ENCODE measurements at places on chromosomes 12 and 14.
A peak's percentile ranks its signal among the peaks of the same experiment; 100 is the strongest.

- DNase-seq = no peak
Observed at GRCh38 chr12:103665971-103666370, 78.9 kb downstream of the STAB2 start.

GRCh38 chr14:77612011-77612620, 4.3 kb downstream of the SPTLC2 start:
- no peak for DNase-seq

DNA sequence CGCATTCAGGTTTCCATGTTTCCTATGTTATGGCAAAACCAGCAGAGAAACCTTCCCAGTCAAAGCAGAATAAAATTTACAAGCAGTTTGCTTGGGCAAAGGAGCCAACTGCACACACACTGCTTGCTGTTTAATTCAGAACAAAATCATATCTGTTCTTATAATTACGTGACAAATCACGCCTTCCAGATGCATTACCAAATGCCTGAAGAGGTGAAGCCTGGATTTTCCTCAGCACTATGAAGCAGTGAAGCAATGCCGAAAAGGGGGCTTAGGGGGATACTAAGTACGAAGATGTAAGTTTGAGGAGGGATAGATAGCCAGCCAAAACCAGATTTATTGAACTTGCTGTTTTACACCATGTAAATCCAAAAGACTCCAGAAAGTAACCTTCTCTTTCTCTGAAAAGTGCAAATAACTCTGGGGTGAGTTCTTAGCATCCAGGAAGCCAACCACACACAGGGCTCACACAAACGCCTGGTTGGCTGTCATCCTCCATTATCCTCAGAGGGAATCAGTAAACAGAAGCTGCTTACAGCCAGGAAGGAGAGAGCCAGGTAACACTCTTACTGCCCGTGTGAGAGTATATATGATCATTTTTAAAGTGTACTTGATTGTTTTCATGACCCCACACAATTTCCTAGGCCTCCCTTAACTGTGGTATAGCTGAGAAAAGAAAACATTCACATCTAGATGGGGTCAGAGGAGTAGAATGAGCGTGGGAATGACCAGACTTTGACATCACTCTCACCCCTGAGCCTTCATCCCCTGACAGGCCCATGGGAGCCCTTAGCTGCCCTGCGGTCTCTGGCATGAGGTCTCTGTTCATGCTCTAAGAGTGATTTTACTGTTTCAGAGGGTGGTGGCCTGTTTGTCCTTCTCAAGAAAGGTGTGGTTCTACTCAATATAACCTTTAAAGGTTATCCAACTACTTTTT, 442.5 kb downstream of the EGLN3 start:
- no peak for DNase-seq

DNA sequence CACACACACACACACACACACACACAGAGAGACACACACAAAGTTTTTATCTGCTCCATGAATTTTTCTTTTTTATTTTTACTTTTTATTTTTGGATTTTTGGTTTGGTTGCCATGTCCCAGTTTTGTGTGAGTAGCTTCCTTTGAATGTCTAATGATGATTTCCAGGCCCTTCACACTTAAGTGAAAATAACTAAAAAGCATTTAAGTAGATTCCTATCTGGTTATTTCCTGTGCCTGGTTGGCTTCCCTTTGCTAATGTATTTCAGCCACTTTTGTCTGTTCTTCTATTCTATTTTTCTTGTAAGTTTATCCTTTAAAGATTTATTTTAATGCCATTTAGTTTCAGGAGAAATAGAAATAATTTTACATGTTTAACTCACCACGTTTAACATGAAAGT, 755.4 kb downstream of the SLC6A15 start:
- DNase-seq = no peak

- DNase-seq = no peak
Observed at GRCh38 chr12:32671930-32672780, 6.9 kb upstream of the DNM1L start.

- no peak for DNase-seq
Observed at GRCh38 chr12:38689704-38690103, 215.7 kb downstream of the CPNE8 start.

DNA sequence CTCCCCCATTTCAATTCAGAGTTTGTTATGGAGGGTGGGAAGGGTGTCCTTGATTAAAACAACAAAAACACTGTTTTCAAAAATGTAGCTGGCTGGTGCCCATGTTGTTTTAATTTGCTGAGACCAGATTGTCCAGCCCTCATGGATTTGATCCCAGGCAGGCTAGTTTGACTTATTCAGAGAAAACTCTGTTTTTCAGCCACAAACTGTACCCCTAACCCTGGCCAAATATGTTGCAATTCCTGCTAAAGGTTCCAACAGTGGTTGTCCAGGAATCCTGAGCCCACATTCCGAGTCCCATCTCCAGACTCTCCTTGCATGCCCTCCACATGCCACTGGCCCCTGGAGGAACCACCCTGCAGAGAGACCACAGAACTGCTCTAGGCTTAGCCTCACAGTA, 36.0 kb downstream of the MAP1LC3B2 start:
- no peak for DNase-seq

DNA sequence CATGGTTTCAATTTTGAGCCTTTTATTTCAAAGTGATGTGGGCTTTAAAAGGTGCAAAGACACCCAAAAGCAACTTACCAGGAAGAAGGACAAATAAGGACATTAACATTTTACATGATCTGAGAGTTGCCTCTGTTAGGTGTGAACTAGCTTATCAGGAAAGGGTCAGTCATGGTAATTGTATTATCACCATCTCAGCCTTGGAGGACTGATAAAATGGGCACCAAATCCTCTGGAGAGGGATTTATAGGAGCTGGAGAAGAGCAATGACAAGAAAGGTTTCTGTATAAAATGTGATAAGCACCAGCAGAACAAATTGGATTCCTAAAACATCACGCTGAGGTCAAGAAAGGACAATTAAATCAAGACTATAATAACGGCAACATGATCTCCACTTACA, 217.7 kb upstream of the PRICKLE1 start:
- no peak for DNase-seq

- DNase-seq = no peak
Observed at GRCh38 chr14:62015243-62015642, 253.0 kb downstream of the SNAPC1 start.

DNA sequence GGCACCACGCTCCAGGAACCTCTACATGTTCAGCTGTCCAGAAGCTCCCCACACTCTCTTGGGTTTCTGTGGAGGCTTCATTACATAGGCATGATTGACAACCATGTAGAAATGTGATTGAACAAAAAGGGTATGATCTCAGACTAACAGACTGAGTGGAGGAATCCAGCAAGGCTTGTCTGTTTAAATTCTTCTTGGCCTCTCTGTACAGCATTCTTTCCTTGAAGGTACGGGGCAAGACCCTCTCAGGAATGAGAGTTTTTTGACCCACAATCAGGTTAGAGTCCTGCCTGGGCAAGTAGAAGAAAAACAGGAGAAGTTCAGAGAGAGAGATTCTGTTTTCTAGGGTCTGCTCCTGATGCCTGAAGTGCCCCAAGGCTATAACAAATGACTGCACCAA, 40.9 kb downstream of the SRGAP1 start:
- no peak for DNase-seq

- no peak for DNase-seq
Observed at GRCh38 chr14:64838656-64839055, 41.1 kb downstream of the SPTB start.

DNA sequence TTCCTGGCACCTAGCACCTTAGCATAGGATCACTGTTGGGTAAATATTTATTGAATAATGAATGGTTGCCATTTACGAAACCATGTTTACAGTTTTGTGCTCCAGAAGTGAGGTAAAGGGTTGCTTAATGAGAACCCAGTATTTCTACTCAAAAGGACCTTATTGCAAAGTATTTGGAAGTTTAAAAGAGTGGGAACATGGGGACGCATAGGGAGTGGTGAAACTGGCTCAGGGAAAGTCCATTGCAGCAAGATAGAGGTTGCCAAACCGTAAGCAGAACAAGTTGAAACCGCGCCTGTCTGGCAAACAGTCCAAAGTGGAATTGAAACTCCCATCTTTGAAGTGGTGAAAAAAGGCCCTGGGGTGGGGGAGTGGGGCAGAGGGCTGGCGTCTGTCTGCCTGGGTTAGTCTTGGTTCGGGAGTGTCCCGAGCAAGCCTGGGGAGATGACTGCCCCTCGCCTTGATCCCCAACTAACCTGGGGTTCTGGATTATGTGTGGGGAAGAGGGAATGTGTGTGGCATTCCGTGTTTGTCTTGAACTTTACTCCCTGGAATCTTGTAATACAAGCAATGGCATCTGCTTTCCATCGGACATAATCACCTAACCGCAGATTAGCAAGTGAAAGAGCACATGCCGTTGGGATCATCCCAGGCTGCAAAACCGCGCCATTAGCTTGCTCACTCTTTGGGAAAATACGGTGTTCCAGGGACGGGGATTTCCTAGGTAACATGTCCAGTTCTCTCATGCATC, 7.2 kb downstream of the ALDH2 start:
- peak; percentile 59 for DNase-seq

DNA sequence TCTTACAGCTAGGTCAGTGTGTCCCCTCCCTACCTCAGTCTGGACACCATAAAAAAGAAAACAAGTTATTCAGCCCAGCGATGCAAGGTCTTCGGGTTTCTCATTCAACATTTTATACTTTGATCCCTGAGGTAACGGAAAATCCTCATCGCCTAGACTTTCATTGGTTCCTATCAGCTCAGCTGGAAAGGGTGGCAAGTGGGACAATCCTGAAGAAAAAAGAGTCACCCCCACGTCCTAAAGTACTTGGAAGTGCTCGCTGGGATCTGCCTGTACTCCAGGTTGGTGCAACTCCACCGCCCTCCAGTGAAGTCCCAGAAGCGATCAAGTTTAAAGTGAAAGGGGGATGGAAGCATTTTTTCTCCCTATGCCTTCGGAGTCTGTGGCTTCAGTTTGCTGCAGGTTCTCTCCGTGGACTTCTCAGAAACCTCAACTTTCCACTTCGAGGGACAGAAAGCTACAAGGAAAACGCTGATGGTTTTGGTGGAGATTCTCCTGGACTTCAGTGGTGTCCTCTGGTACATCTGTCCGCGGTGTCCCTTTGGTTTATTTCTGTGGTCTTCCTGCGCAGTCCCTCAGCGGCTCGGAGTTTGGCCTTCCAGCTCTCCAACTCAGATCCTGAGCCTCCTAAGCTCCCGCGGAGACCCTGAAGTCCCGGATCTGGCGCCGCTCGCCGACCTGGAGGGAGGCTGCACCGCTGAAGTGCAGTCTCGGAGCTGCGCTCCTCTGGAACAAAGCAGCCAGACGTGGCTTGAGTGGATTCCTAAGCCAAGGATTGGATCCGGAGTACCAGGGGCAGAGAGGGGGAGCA, 1.8 kb upstream of the LRFN5 start:
- DNase-seq = no peak

DNA sequence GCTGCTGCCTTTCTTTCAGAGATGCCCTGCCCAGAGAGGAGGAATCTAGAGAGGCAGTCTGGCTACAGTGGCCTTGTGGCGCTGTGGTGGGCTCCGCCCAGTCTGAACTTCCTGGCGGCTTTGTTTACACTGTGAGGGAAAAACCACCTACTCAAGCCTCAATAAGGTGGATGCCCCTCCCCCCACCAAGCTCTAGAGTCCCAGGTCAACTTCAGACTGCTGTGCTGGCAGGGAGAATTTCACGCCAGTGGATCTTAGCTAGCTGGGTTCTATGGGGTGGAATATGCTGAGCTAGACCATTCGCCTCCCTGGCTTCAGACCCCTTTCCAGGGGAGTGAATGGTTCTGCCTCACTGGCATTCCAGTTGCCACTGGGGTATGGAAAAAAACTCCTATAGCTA, 25.6 kb downstream of the SPATA7 start:
- DNase-seq = no peak

- DNase-seq = peak; percentile 82
Observed at GRCh38 chr12:69570545-69571399, 14.5 kb upstream of the CCT2 start.

GRCh38 chr12:45913631-45914030, 76.7 kb downstream of the SCAF11 start:
- DNase-seq = no peak

- DNase-seq = no peak
Observed at GRCh38 chr12:65122703-65123102, 1.6 kb upstream of the WIF1 start.

- DNase-seq = no peak
Observed at GRCh38 chr12:53078425-53079225, 565 bp downstream of the SPRYD3 start.

DNA sequence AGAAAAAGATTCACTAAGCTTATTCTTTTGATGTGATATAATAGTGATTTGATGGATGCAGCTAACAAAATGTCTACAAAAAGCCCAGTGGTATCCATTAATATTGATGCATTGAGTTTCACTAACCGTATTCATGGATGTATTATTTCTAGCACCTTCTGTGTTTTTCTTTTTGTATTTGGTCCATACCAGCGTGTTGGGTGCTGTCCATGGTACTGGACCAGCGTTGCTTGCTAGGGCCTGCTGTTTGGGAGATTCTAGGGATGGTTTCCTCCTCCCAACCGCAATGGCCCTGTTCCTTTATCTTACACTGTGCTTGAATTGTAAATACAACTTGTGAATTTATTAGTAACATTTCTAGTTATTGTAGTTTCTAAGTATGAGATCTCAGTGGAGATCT, 31.7 kb downstream of the ANO4 start:
- DNase-seq = no peak

DNA sequence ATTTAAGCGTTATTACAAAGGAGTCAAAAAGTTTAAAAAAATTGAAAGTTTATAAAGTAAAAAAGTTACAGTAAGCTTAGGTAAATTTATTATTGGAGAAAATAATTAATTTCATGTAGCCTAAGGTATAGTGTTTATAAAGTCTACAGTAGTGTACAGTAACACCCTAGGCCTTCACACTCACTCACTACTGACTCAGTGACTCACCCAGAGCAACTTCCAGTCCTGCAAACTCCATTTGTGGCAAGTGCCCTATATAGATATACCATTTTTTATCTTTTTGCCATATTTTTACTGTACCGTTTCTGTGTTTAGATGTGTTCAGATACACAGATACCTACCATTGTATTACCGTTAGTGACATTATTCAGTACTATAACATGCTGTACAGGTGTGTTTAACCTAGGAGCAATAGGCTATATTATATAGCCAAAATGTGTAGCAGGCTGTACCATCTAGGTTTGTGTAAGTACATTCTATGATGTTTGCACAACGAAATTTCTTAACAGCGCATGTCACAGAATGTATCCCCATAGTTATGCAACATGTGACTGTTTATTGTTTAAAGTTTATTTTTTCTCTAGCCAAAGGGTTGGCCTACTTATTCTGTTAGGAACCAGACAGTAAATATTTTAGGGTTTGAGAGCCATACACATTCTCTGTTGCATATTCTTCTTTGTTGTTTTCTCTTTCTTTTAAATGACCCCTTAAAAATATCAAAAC, 155.5 kb downstream of the PCNX1 start:
- DNase-seq = no peak

DNA sequence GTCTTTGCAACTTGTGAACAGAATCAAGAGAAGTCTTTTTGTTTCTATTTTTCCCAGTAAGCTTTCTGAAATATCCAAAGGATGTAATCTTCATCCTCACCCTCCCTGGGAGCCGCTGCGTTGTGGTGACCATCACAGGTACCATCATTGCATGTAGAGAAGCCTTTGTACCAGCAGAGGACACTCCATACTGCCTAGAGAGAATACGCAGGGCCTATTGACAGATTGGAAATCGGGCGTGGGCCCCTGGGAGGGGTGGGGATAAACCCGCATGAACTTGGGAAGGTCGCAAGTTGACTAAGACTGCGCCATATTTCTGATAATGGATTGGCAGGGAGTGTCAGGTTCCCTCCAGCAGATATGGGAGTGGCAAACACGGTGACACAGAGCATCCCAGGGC, 12.7 kb downstream of the KRT1 start:
- DNase-seq = no peak

Data from CD4-positive, alpha-beta T cell treated with Interferon alpha-2 for 1 hour (primary cell).